Activated T-cell treated with anti-CD3 and anti-CD28 coated beads for 24 hours (primary cell): ENCODE measurements at places on chromosomes 11 and 22.

DNA sequence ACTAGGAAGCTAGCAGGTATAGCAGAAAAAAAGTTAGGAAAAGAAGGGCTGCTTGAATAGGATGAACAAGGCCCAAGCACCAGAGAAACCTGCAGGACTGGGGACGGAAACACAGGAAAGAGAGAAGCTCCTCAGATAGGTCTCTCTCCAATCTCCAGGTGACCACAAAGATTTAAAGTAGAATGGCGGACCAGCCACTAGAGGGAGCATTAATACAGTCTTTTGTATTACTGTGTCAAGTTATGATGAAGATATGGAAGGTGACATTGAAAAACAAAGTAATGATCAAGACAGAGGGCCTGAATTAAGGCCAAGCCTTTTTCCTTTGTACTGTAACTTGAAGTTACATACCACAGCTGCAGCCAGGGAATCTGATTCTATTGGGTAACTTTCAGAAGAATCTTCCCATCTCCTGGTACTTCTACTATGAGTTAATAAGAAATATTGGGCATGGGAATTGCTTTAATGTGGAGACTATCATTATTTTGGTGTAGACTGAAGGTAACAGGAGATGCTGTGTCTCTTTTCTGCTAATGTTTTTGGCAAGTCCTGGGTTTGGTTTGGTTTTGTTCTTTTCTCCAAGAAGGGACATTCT, 33.8 kb downstream of the OR2AG2 start:
- DNase-seq: peak; percentile 59

- peak; percentile 68 for DNase-seq
Measured at GRCh38 chr22:46604306-46604690, 15.9 kb upstream of the GRAMD4 start.

DNA sequence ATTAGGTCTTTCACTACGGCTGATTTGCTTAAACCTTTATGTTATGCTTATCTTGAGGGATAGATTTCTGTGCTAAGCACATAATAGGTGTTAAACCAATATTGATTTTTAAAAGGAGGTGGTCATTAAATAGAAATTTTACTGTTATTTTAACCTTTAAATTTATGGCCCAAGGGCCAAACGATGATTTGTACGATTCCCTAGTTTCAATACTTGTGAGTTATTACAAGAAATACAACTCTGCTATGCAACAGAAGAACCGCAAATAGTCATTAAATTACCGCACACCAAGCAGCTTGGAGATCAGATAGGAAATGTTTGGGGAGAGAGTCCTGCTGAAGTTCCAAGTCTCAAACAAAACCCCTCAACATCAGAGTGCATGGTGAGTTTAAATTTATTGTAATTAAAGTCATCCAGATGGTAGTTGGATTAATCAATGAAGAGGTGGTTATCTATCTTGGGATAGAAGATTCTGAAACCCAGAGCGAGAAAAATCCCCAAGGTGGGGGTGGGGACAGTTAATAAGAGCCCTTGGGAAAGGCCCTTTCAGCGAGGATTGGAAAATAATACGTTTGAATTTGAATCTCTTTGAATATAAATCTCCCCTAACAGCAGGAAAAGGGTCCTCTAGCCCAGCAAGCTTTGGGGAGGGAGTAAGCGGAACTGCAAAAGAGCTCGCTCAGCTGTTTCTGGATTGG, 805 bp upstream of the QSER1 start:
- DNase-seq: peak; percentile 23

- DNase-seq: no peak
Measured at GRCh38 chr11:47765086-47765485, 2.1 kb downstream of the FNBP4 start.

GRCh38 chr11:89489930-89490329, 1.2 kb downstream of the NOX4 start:
- DNase-seq: no peak

DNA sequence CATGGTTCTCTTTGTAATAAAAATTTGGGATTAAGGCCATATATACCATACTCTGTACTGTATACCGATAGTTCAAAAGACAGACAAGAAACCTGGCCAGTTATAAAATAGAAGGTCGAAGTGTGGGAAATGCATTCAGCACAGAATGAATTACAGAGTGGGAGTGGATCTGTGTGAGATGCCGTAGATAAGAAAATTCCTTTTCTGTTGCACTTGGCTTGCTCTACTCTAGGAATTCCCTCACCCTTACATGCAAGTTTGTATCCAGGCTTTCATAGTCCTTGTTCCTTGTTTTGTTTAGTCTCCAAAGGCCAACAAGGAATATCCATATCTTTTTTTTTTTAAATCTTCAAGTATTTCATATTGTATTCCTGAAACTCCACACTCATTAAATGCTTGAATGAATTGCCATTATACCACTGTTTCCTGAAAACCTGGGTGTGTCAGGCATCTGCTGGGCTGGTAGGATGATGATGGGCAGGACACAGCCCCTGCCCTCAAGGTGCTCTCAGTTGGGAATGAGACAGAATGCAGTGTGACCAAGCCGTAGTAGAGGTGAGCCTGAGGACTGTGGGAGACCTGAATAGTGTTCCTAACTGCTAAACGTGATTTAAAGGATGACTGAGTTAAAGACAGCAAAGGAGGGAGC, 53.5 kb downstream of the TEAD1 start:
- DNase-seq: no peak

- no peak for DNase-seq
Measured at GRCh38 chr22:23204125-23204488, 23.8 kb downstream of the BCR start.

GRCh38 chr11:57315491-57315890, 9.3 kb downstream of the TNKS1BP1 start:
- DNase-seq: no peak

GRCh38 chr11:76623884-76624419, 46.6 kb downstream of the LRRC32 start:
- no peak for DNase-seq

DNA sequence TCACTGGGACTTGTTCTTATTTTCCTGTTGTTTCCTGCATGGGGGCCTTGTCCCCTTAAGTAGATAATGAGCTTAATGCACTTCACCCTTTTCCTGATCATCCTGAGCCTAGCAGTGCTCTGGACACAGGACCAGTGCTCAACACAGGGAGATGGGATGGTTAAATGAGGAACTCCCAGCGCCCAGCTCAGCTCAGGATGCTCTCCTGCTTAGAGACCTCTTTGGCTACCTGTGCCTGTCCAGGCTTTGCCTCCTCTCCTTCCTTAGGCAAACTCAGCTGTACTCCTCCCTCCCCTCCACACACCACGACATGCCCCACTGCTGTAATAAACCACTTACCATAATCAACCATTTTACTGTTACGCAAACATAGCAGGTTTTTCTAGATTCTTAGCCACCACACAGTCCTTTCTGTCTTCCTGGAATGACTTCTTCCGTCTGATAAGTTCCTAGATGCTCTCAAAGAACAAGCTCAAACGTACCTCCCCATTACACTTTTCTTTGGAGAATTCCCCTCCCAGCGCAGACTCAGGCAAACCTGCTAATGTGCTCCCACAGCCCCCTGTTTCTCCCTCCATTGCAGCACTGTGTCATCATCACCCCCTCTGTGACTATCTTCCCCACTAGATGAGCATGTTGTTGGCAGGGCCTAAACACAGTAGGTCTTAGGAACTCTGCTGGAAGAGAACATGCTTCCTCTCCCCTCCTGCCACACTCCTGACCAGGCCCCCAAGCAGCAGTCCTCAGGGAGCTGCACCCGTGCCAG, 113.6 kb downstream of the MICAL2 start:
- DNase-seq: no peak

DNA sequence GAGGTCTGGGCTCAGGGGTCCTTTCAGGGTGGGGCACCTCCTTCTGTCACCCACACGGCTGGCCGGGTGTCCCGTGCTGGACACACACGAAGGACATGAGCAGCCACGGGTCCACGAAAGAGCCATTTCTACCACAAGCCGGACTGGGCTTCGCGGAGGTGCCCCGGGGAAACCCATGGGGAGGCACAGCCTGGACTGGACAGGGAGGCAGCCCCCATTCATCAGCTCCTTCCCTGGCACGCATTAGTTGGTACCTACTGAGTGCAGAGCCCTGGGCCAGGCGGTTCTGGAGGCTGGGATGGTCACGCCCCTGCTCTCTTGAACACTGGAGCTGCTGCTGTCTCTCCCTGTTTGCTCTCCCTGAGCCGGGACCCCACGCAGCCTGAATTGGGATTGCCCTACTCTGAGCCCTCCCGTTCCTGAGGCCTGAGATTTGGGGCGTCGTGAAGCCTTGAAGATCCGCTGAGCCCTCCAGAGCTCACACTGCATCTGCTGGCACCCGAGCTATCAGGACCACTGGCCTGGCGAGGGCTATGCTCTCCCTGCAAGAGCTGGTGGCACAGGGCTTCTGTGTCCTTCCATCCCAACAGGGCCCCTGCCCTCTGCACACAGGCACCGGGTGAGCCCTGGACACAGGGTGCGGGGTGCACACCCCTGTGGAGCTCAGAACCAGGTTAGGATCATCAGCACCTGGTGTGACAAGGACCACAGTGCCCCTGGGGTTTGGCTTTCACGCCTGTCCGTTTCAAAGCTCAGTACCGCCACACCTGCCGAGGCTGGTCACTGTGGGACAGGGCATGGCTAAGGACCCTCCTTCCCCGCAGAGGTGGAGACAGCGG, 84.6 kb downstream of the MYEOV start:
- DNase-seq: no peak

- DNase-seq: no peak
Measured at GRCh38 chr22:35914665-35915476, 113.8 kb downstream of the RBFOX2 start.

GRCh38 chr11:35182317-35182939, 43.5 kb downstream of the CD44 start:
- DNase-seq: no peak

DNA sequence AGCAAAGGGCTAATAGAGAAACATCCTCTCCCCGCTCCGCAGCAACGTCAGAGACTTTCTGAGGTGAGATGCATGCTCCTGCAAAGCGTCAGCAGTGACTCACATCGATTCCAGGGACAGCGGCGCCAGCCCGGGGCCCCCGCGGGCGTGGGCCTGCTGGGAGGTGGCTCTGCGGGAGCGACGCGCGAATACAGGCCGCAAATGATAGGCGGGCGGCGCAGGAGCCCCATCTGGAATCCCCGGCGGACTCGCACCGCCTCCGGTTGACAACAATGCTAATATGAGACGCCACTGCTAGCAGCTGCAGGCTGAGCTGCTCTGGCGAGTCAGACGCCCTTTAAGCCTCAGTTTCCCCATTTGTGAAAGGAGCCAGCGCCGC, 557 bp downstream of the RANGAP1 start:
- peak; percentile 84 for DNase-seq

GRCh38 chr11:66639066-66639813, 737 bp downstream of the RBM4 start:
- DNase-seq: no peak
